ENCODE measurements at places on chromosomes 3 and 15. TPM values are rescaled to one million over a fixed set of nuclear protein-coding genes. Genes with fewer than 3 reads are reported as not detected.

RTP1 gene
- not detected for polyA plus RNA-seq

DNA sequence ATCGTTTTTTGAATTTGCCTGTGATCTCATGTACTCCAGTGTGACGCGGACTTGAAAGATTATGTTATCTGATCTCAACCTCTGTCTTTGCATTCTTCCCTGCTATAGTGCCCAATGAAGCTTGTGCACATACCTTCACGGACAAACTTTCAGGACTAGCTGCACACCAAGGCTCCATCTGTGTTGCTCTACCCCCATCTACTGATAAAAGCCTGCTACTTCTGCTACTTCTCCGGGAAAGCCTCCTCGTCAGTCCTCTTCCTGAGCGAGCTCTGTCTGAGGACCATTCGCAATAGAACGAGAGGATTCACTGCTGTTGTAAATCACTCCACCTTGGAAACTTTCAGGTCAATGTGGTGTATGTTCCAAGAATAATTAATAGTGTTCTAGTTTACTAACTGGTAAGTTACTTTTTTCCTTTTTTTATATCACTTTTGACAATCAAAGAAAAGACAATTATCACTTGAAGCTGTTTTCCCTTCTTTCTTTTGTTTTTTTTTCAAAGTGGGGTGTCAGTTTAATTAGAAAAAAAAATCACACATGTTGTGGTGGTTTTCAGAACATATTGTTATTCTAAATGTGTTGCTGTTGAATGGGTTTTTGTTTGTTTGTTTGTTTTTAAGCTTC lies 217.6 kb downstream of the ARRDC4 start:
- DNase-seq, result peak; percentile 13

RBP2 gene
- not detected for polyA plus RNA-seq

GRCh38 chr3:135213213-135213612 lies 418.2 kb downstream of the EPHB1 start:
- DNase-seq, result no peak

CCDC13 gene
- polyA plus RNA-seq, result 1.1 TPM

RYR3 gene
- 0.01 TPM for polyA plus RNA-seq

CADM2 gene
- 0.19 TPM for polyA plus RNA-seq

- no peak for DNase-seq
These were observed 8.5 kb upstream of the DAG1 start for GRCh38 chr3:49461443-49462171.

- no peak for DNase-seq
These were observed 5.4 kb downstream of the TARS3 start for GRCh38 chr15:101718896-101719295.

- DNase-seq, result no peak
These were observed 144.3 kb downstream of the KCNMB2 start for GRCh38 chr3:178680489-178680888.

GTF2E1 gene
- 3.7 TPM for polyA plus RNA-seq

TGM4 gene
- polyA plus RNA-seq, result not detected

CRYGS gene
- 2.7 TPM for polyA plus RNA-seq

All from heart left ventricle (tissue), 16 donors.